ENCODE measurements at places on chromosomes 13 and 19. TPM values are rescaled to one million over a fixed set of nuclear protein-coding genes. Genes with fewer than 3 reads are reported as not detected.

- ATAC-seq, result no peak
Measured at GRCh38 chr13:25131881-25132420, 36.0 kb downstream of the PABPC3 start.

Gene KIR2DL1
- total RNA-seq, result not detected

Gene TTC9B
- not detected for total RNA-seq

GRCh38 chr13:57302604-57303003 lies 135.6 kb downstream of the PRR20E start:
- no peak for ATAC-seq

- no peak for ATAC-seq
Measured at GRCh38 chr19:36488118-36488845, 1.1 kb downstream of the ZNF566 start.

DNA sequence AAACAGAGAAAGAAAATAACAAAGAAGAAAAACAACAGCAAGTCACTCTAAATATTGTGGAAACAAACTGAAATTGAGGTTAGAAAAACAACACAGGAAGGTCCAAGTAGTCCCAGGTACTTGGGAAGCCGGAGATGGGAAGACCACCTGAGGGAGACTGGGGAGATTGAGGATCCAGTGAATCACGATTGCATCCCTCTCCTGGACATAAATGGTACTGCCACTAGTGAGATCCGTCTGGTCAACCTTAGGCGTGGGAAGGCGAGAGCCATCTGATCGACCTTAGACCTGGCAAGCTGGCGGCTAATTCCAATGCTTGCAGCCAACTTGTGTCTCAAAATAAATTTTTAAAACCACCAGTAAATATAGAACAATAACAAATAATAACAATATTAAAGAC lies 81.9 kb downstream of the ZNF726 start:
- no peak for ATAC-seq

Gene WDR18
- total RNA-seq, result 43.9 TPM
